Left ventricle myocardium inferior (tissue), 1 donor: ENCODE measurements at places on chromosomes 7 and 10.

DNA sequence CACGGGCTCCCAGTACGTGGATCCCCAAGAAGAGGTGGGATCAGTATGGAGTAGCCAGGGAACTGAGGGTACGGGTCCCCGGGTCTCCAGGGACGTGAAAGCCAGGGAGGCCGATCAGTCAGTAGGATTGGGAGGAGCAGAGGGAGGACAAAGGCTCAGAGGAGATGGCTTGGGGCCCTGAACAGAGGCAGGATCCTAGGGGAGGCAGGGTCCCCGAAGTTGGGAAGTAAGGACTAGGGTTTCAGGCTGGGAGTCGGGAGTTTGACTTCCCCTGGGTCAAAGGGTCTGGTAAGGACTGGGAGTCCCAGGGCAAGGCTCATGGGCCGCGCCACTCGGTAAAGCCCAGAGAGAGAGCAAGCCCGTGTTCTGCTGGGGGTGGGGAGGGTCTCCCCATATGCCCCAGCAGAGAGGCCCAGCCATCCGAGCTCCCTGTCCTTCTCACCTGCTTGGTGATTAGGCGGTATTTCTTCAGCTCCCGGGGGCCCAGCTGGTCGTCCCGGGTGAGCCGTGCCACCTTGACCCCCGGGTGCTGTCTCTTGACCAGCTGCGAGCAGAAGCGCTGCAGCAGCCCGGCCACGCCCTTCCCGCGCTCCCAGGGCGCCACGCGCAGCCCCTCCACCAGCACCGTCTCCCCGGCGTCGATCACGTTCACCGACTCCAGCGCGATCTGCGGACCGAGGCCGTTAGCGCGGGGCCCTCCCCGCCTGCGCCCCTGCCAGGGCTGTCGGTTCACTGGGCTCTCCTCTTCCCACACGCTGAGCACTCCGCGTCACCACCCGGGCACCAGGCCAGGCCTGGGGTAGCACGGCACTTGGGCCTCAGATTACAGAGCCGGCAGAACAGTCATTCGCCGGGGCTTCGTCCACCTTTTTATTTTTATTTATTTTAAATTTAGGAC is 7.0 kb downstream of the NAT16 start:
- DNase-seq: peak; percentile 75

- DNase-seq: no peak
Measured at GRCh38 chr10:131909014-131909808, 8.4 kb downstream of the PPP2R2D start.

- DNase-seq: peak; percentile 85
Measured at GRCh38 chr10:87861566-87861952, 1.8 kb downstream of the KLLN start.

GRCh38 chr7:144854839-144855424 is 19.1 kb upstream of the TPK1 start:
- no peak for DNase-seq

- no peak for DNase-seq
Measured at GRCh38 chr10:48406204-48406603, 99.7 kb downstream of the MAPK8 start.

DNA sequence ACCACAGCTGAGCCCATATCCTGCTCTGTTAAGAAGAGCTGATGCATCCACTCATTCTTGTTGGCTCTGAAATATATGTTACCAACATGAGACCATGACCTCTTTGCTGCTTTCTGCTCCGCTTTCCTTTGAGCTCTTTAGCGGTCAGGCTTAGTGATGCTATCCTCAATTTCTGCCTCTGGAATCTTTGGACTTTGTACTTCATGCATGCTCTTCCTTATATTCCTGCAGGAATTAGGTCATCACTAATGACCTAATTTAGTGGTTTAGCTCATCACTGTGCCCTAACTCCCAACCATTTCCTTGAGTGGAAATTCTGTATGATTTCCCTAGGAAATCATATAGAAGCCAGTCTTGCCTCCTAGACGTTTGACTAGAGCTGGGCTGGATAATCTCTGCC is 119.5 kb downstream of the AOAH start:
- no peak for DNase-seq

GRCh38 chr7:14604606-14605005 is 297.9 kb downstream of the DGKB start:
- DNase-seq: no peak

DNA sequence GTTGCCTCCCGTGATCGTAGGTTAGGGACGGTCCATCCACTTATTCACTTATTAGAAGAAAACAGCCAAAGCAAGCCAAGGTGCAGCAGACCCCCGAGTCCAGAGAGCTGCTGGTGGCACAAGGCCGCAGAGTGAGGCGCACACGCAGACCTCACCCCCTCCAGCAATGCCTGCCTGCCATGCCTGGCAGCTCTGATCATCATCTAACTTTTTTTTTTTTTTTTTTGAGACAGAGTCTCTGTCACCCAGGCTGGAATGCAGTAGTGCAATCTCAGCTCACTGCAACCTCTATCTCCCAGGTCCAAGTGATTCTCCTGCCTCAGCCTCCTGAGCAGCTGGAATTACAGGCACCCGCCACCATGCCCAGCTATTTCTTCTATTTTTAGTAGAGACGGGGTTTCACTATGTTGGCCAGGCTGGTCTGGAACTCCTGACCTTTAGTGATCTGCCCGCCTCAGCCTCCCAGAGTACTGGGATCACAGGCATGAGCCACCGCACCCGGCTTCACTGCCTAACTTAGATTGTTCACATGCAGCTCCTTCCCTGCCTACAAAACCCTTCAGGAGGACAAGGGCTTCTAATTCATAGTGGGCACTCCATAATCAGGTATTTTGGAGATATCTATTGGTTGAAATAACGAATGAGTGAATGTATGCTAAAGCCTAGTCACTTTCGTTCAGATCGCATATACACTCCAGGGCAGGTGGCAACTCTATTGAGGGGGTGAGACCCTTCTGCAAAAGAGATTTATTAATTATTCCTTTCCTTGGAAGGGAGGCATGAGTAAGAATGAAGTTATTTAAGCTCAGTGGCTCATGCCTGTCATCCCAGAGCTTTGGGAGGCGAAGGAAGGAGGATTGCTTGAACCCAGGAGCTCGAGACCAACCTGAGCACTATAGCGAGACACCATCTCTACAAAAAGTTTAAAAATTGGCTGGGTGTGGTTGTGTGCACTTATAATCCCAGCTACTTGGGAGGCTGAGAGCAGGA is 15.9 kb downstream of the TRIM56 start:
- DNase-seq: no peak

- DNase-seq: no peak
Measured at GRCh38 chr10:80171248-80171660, 34.1 kb downstream of the ANXA11 start.

GRCh38 chr7:99651290-99651689 is 28.5 kb downstream of the CYP3A5 start:
- no peak for DNase-seq
